ENCODE measurements at places on chromosomes 6 and 20. TPM values are rescaled to one million over a fixed set of nuclear protein-coding genes. Genes with fewer than 3 reads are reported as not detected.

The NOTCH4 gene
- 0.47 TPM for total RNA-seq

The FILIP1 gene
- 0.06 TPM for total RNA-seq

The PNPLA1 gene
- 0.17 TPM for total RNA-seq

The GTPBP2 gene
- total RNA-seq: 31.5 TPM

GRCh38 chr6:163420289-163420614 is 5.7 kb downstream of the QKI start:
- H3K4me3 ChIP-seq: no peak overlapping the region
- H3K27me3 ChIP-seq: no peaks in the 10 kb centered on the region

DNA sequence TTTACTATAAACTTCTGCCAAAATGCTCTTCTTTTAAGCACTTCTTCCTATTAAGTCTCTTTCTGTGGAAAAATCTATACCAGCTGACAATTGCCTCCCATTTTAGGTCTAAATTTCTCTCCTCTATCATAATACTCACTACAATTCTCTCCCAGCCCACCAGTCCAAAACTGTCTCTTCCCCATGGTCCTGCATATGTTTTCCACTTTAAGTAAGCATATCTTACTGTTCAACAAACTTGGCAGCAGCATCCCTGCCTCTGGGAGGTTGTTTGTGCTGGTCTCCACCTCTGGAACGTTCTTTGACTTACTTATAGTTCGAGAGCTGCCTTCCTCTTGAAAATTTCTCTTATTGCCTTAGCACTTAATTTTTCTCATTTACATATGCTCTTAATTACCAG is 180.5 kb downstream of the COL12A1 start:
- no peak overlapping the region for H3K4me3 ChIP-seq
- DNase-seq: no peak
- no peaks in the 10 kb centered on the region for H3K36me3 ChIP-seq
- no peaks in the 10 kb centered on the region for H3K27me3 ChIP-seq

DNA sequence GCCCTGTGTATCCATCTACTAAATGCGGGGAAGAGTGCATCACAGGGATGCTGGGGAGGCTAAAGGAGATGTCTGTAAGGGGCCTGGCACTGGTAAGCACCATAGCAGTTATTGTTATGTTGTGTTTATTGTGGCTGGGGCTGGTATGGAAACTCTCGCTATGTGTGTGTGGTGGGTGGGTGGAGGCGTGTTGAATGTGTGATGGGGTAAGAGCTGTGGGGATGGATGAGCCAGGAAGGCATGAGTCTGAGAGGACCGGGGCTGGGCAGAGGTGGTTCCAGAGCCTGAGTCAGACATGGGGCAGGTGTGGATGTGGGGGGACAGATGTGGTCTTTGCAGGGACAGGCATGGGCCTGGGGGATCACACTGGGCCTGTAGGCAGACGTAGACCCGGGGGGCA is 88.1 kb downstream of the GRM4 start:
- H3K4me3 ChIP-seq: no peak overlapping the region
- no peak overlapping the region for H3K27ac ChIP-seq
- H3K27me3 ChIP-seq: no peaks in the 10 kb centered on the region
- H3K36me3 ChIP-seq: no peaks in the 10 kb centered on the region
- H3K4me1 ChIP-seq: no peaks in the 10 kb centered on the region

All from CD4-positive, alpha-beta T cell (primary cell).